ENCODE measurements at places on chromosomes 7 and 10. TPM values are rescaled to one million over a fixed set of nuclear protein-coding genes. Genes with fewer than 3 reads are reported as not detected.

- no peaks in the 10 kb centered on the region for H3K36me3 ChIP-seq
- peaks cover 51% of the 10 kb centered on the region for H3K4me1 ChIP-seq
- H3K27me3 ChIP-seq, result no peaks in the 10 kb centered on the region
Observed at GRCh38 chr10:75497997-75498883, 66.8 kb downstream of the LRMDA start.

ITGB8 gene
- 4.6 TPM for total RNA-seq

DNA sequence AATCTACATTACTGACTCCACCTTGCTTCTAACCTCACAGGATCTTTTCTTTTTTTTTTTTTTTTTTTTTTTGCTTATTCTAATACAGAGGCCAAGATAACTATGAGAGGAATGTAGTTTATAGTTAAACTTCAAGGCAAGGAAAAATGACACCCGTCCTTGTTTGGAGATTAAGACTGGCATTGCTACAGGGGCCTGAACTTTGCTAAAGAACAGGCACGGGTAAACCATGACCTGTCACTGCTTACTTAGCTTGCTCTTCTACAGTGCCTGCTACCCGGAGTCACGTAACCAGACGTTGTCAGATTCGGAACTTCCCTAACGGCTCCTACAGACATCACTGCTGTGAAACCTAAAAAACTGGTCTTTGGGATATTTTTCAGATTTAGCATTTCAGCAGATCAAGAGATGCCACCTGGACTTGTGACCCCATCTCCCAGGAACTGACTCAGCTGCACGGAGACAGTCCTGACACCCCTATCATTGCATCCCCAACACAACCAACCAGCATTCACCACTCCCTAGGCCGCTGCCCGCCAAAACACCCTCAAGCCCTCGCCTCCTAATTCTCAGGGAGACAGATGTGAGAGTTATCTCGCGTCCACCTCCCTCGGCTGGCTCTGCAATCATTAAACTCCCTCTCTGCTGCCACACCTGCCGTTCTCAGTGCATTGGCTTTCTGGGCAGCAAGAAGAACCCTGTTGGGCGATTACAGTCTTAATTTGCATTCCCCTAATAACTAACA, 27.5 kb downstream of the MAD1L1 start:
- peak; percentile 52 for DNase-seq
- H3K4me1 ChIP-seq, result peaks cover 17% of the 10 kb centered on the region
- no peaks in the 10 kb centered on the region for H3K27me3 ChIP-seq
- H3K4me3 ChIP-seq, result no peak overlapping the region

DNA sequence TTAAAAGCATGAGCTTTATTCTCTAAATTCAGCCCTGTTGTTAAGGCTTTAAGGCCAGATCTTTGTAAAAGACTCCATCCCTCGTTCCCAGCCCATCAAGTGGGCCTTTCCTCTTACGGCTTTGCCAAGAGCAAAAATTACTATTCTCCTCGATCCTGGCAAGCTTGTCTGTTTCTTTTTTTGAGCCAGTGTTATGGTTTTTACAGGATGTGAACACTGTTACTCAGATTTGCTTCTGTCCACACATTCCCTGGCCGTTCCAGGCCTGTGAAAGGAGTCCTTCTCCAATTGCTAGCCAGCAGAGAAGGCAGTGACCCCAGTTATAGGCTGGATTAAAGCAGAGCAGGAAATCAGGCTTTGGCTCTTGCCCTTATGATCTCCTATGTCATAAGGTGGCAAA, 47.0 kb upstream of the EPC1 start:
- no peak overlapping the region for H3K4me3 ChIP-seq
- no peak for DNase-seq
- no peaks in the 10 kb centered on the region for H3K27me3 ChIP-seq
- H3K36me3 ChIP-seq, result no peaks in the 10 kb centered on the region
- H3K27ac ChIP-seq, result no peak overlapping the region
- H3K4me1 ChIP-seq, result no peaks in the 10 kb centered on the region

- no peak for DNase-seq
- H3K4me3 ChIP-seq, result no peak overlapping the region
- no peaks in the 10 kb centered on the region for H3K36me3 ChIP-seq
- no peaks in the 10 kb centered on the region for H3K4me1 ChIP-seq
- no peak overlapping the region for H3K27ac ChIP-seq
Observed at GRCh38 chr7:6092953-6093354, 61.8 kb downstream of the ANKRD61 start.

SPDYE9 gene
- total RNA-seq, result not detected

CLRN3 gene
- 1.1 TPM for total RNA-seq

- H3K27me3 ChIP-seq, result no peaks in the 10 kb centered on the region
- H3K4me1 ChIP-seq, result no peaks in the 10 kb centered on the region
- DNase-seq, result no peak
- H3K36me3 ChIP-seq, result no peaks in the 10 kb centered on the region
- H3K4me3 ChIP-seq, result no peak overlapping the region
Observed at GRCh38 chr7:47179812-47180515, 401.9 kb downstream of the TNS3 start.

DNA sequence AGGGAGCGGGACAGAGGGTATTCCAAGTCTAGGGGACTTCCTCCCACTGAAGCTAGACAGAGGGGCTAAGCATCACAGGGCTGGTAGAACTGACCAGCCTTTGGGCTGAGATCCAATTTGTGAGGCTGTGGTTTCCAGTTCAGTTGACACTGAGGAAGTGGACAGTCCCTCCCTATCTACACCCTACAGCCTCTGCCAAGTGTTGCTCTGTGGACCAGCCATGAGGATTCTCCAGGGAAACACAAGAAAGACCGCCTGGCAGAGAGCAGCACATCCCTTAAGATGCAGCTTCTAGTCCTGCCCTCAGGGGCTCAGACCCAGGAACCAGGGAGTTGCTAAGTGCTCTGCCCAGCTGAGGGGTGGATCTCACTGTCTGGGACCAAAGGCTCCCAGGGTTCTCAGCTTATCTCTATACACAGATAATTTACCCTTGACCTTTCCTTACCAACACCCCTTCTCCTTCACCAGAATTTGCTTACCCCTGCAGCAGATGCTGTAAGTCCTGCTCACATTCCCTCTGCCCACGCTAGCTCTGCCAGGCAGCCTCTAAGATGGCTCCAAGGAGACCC, 252.0 kb downstream of the SKIDA1 start:
- no peak overlapping the region for H3K27ac ChIP-seq
- no peaks in the 10 kb centered on the region for H3K36me3 ChIP-seq
- H3K4me3 ChIP-seq, result no peak overlapping the region
- H3K4me1 ChIP-seq, result no peaks in the 10 kb centered on the region
- no peaks in the 10 kb centered on the region for H3K27me3 ChIP-seq
- DNase-seq, result no peak

DNA sequence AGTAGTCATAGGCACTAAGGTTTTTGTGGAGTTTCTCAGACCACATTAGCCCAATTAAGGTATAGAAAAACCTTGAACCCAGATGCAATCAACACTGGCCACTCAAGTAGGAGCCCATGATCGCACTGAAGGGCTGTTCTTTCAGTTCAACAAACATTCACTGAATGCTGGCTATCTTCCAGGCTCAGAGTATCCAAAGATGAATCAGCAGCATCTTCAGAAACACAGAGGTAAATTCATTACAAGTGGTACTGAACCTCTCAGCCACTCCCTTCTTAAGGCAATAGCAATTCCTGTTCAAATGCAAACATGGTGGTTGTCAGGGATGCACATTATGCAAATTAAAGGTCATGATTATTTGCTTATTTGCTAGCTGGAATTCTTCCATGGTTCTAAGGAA, 17.1 kb downstream of the KCNK18 start:
- no peak for DNase-seq
- no peak overlapping the region for H3K27ac ChIP-seq
- no peaks in the 10 kb centered on the region for H3K4me1 ChIP-seq
- no peaks in the 10 kb centered on the region for H3K36me3 ChIP-seq
- H3K4me3 ChIP-seq, result no peak overlapping the region
- peaks cover 2% of the 10 kb centered on the region for H3K27me3 ChIP-seq

DNA sequence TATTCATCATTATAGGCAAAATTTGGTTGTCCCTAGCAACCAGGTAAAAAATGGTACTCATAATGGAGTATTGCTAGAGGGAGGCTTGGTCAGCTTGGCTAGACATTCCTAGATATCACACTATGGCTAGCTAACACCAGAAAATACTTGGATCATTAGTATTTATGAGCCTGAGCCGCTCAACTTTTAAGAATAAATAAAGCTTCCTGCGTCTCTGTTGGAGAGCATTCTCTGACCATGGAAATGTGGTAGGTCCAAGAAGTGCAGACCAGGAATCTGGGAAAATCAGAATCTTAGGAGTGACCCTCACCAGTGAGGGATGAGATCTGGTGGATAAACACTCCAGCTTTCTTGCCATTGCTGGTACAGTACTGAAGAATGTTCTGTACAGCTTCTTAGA, 157.6 kb upstream of the AGR3 start:
- no peaks in the 10 kb centered on the region for H3K36me3 ChIP-seq
- no peak overlapping the region for H3K4me3 ChIP-seq
- DNase-seq, result no peak
- peaks cover 20% of the 10 kb centered on the region for H3K4me1 ChIP-seq
- H3K27me3 ChIP-seq, result no peaks in the 10 kb centered on the region

DNA sequence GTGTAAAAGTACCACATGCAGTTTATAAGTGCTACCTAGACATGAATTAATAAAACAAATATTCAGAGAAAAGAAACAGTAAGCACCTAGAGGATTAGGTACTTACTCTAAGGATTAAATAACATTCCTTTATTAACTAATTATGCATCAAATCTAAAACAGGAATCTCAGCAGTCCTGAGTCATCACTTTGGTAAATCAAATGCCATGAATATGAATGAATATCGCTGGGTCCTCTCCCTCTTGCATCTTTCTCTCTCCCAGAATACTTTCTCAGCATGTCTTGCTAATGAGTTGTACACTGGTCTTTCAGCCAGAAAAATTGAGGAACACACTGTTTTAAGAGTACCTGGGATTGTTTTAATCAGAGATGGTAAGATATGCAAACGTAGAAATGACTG, 225.5 kb upstream of the NFE2L3 start:
- H3K27me3 ChIP-seq, result no peaks in the 10 kb centered on the region
- H3K4me3 ChIP-seq, result no peak overlapping the region
- H3K36me3 ChIP-seq, result no peaks in the 10 kb centered on the region
- H3K4me1 ChIP-seq, result no peaks in the 10 kb centered on the region

GRCh38 chr10:8722835-8723234, 668.3 kb downstream of the GATA3 start:
- no peak overlapping the region for H3K27ac ChIP-seq
- no peaks in the 10 kb centered on the region for H3K27me3 ChIP-seq
- no peaks in the 10 kb centered on the region for H3K36me3 ChIP-seq
- H3K4me3 ChIP-seq, result no peak overlapping the region
- H3K4me1 ChIP-seq, result no peaks in the 10 kb centered on the region
- DNase-seq, result no peak
